Immature natural killer cell (primary cell): ENCODE measurements at places on chromosomes 2 and 18.

- no peak overlapping the region for H3K4me3 ChIP-seq
- DNase-seq, result no peak
- no peaks in the 10 kb centered on the region for H3K4me1 ChIP-seq
- peaks cover 1% of the 10 kb centered on the region for H3K27me3 ChIP-seq
- H3K27ac ChIP-seq, result no peak overlapping the region
- no peaks in the 10 kb centered on the region for H3K36me3 ChIP-seq
Observed at GRCh38 chr2:134459706-134460406, 206.0 kb downstream of the MGAT5 start.

- H3K36me3 ChIP-seq, result no peaks in the 10 kb centered on the region
- peaks cover 1% of the 10 kb centered on the region for H3K27me3 ChIP-seq
- H3K4me3 ChIP-seq, result no peak overlapping the region
- H3K4me1 ChIP-seq, result peaks cover 3% of the 10 kb centered on the region
- H3K27ac ChIP-seq, result no peak overlapping the region
Observed at GRCh38 chr18:23835091-23835490, 145.8 kb downstream of the LAMA3 start.

DNA sequence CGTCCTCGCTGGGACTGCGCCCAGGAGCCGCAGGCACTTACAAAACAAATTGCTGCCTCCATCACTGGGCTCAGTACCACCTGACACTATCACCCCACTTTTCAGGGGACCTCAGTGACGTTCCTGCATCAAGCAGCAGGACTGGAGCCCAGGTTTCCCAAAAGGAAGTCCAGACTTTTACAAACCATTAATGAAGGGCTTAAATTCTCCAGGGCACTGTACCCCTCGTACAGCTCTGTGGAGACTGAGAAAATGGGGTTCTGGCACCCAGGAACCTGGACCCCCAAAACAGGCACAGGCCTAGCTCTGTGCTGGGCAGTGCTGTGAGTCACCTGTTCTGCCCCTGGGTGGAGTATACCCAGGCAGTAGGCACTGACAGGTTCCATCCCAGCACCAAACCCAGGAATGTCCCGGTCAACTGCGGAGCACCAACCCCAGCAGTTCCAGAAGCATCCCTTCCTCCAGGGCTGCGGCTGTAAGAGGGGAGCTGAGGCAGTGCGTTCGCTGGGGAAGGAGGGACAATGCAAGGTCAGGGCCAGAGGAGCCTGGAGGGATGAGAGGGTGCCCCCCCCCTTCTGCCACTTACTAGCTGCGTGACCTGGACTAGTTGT, 24.6 kb upstream of the NOTO start:
- no peak overlapping the region for H3K27ac ChIP-seq
- H3K4me3 ChIP-seq, result peak overlapping the region; percentile 90
- DNase-seq, result no peak
- no peaks in the 10 kb centered on the region for H3K36me3 ChIP-seq
- H3K27me3 ChIP-seq, result peaks cover 6% of the 10 kb centered on the region

GRCh38 chr2:145918951-145919350, 1399.0 kb upstream of the ZEB2 start:
- no peaks in the 10 kb centered on the region for H3K4me1 ChIP-seq
- H3K36me3 ChIP-seq, result no peaks in the 10 kb centered on the region
- no peak overlapping the region for H3K4me3 ChIP-seq
- H3K27ac ChIP-seq, result no peak overlapping the region
- DNase-seq, result no peak
- no peaks in the 10 kb centered on the region for H3K27me3 ChIP-seq

DNA sequence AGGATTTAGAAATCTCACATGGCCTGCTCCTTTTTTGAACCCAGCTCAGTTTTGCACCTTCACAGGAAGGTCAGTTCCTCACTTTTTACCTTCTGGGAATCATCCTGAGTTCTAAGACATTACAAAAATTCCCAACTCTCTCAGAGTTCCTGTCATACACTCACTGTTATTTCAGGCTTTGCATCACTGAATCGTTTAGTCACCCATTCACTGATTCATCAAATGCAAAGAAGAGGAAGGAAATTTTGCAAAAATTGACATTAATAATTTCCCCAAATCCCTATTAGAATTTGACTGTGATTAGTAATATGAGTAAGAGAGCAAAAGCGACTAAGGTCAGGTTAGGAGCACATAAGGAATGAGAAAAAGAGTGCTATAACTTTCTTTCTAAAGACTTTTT, 197.5 kb downstream of the PDE1A start:
- no peaks in the 10 kb centered on the region for H3K4me1 ChIP-seq
- no peak for DNase-seq
- no peak overlapping the region for H3K27ac ChIP-seq
- no peak overlapping the region for H3K4me3 ChIP-seq
- H3K36me3 ChIP-seq, result no peaks in the 10 kb centered on the region

- no peak overlapping the region for H3K4me3 ChIP-seq
- DNase-seq, result no peak
- H3K4me1 ChIP-seq, result no peaks in the 10 kb centered on the region
- no peaks in the 10 kb centered on the region for H3K36me3 ChIP-seq
Observed at GRCh38 chr2:105609746-105610402, 134.8 kb upstream of the NCK2 start.

DNA sequence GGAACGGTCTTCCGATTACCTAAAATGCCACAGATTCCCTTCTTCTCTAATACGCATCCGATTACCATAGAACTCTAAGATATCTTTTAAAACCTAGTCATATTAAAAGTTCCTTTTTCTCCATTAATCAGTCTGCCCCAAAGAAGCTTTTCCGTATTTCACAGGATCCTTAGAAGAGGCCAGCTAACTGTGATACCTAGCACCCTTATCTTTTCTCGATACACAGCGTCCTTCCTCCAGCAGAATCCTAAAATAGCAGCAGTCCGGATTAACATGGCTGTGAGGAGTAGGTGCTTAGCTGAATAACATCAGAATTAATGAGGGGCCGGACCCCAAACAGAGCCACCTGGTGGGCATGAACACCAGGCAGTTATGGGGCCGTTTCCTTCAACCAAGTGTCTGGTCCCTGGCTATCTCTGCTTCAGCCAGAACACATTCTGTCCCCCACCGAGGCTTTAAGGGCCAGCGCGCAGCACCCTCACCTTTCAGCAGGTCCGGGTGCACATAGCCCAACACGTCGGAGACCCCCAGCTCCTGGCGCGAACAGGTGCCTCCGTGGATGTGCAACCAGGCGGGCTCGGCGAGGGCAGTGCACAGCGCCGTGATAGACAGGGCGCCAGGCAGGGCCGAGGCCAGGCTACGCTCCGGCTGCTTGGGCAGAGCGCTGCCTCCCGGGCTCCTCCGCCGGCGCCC, 995 bp downstream of the TMEM127 start:
- H3K36me3 ChIP-seq, result no peaks in the 10 kb centered on the region
- H3K4me3 ChIP-seq, result peak overlapping the region; percentile 88
- peaks cover 2% of the 10 kb centered on the region for H3K27me3 ChIP-seq
- peak; percentile 33 for DNase-seq
- H3K4me1 ChIP-seq, result peaks cover 72% of the 10 kb centered on the region

DNA sequence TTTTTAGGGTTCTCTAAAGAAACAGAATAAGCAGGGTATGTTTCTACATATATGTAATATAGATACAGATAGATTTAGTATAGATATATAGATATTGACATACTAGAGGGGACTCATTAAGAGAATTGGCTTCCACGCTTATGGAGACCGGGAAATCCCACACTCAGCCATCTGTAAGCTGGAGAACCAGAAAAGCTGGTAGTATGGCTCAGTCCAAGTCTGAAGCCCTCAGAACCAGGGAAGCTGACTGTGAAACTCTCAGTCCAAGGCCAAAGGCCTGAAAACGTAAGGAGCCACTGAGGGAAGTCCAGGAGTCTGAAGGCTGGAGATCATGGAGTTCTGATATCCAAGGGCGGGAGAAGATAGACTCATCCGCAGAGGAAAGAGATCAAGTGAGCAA, 441.3 kb upstream of the CDH20 start:
- no peak for DNase-seq
- H3K4me1 ChIP-seq, result no peaks in the 10 kb centered on the region
- H3K27ac ChIP-seq, result no peak overlapping the region
- no peak overlapping the region for H3K4me3 ChIP-seq
- H3K27me3 ChIP-seq, result no peaks in the 10 kb centered on the region

DNA sequence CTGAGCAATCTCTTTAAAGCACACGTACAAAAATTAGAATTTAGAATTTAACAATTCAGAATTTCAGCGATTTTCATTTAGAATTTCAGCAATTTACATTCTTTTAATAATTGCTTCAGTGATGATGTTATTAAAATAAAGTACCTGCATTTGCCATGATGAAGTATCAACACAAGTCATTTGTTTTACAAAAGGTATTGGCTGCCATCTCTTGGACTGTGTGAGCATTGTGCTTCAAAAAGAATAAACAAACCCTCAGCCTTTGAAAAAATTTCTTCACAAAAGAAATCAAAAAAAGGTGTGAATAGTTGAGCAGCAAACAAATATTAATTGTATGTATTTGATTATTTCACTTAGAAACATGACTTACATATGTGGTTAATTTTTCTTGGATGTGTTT, 27.1 kb upstream of the ZC3H15 start:
- no peaks in the 10 kb centered on the region for H3K4me1 ChIP-seq
- H3K36me3 ChIP-seq, result no peaks in the 10 kb centered on the region
- DNase-seq, result no peak
- H3K4me3 ChIP-seq, result no peak overlapping the region
- no peak overlapping the region for H3K27ac ChIP-seq

GRCh38 chr2:122186761-122187222, 431.3 kb downstream of the TSN start:
- no peak for DNase-seq
- no peaks in the 10 kb centered on the region for H3K36me3 ChIP-seq
- H3K27me3 ChIP-seq, result peaks cover 3% of the 10 kb centered on the region
- H3K4me1 ChIP-seq, result no peaks in the 10 kb centered on the region
